HuH-7 (cell line): ENCODE measurements at places on chromosomes 11 and 22.

- DNase-seq, result no peak
Observed at GRCh38 chr11:59841514-59841913, 3.8 kb downstream of the CBLIF start.

GRCh38 chr22:27729246-27729645 is 72.3 kb downstream of the MN1 start:
- no peak for DNase-seq

GRCh38 chr11:17389211-17389956 is 925 bp upstream of the KCNJ11 start:
- DNase-seq, result peak; percentile 78

GRCh38 chr11:19951558-19952115 is 208.6 kb downstream of the DBX1 start:
- peak; percentile 33 for DNase-seq

- DNase-seq, result no peak
Observed at GRCh38 chr11:128336203-128336602, 251.2 kb downstream of the ETS1 start.

GRCh38 chr22:50719814-50720300 is 18.1 kb upstream of the ACR start:
- no peak for DNase-seq

GRCh38 chr22:26535603-26535908 is 23.3 kb upstream of the TFIP11 start:
- DNase-seq, result no peak

GRCh38 chr11:107482234-107482633 is 24.6 kb upstream of the CWF19L2 start:
- no peak for DNase-seq

GRCh38 chr22:35575116-35575748 is 34.6 kb downstream of the RASD2 start:
- DNase-seq, result no peak

DNA sequence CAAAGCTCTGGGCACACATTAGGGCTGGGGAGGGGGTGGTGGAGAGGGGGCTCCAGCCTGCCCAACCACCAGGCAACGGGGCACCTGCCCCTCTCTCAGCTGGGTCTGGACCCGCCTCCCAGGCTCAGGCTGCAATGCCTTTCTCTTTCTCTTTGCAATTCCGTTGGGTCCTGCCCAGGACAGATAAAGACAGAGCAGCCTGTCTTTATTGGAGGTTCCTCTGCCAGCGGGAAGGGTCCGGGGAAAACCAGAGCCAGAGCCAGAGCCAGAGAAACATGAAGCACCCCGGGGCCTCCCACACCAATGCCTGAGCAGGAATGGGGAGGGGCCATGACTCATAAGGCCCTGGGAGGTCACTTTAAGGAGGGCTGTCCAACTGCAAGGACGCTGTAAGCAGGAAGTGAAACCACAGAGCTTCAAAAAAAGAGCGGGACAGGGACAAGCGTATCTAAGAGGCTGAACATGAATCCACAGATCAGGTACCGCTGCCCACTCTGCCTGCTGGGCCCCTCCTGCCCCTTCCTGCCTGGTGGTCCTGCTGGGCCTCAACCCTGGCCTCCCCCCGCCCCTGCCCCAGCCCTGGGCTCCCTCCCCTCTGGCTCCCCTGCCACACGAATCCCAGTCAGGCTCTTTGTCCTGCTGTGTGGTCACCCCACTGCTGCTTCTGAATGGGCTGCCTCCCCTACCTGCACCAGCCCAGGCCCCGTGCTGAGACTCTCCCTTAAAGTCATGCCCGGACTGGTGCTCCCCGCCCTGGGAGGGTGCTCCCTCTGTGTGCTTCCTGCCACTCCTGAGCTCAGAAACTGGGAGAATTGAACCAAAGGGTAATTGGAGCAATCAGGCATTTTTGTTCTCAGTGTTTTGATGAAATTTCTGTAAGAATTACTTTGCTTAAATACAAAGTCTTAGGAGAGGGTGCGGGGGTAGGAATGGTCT is at the start of gene APOBEC3B:
APOBEC3B (plus strand) TSS at position 356 of the 936 bp plus-strand sequence; CDS start at position 463, 107 bp downstream.
- no peak for DNase-seq

DNA sequence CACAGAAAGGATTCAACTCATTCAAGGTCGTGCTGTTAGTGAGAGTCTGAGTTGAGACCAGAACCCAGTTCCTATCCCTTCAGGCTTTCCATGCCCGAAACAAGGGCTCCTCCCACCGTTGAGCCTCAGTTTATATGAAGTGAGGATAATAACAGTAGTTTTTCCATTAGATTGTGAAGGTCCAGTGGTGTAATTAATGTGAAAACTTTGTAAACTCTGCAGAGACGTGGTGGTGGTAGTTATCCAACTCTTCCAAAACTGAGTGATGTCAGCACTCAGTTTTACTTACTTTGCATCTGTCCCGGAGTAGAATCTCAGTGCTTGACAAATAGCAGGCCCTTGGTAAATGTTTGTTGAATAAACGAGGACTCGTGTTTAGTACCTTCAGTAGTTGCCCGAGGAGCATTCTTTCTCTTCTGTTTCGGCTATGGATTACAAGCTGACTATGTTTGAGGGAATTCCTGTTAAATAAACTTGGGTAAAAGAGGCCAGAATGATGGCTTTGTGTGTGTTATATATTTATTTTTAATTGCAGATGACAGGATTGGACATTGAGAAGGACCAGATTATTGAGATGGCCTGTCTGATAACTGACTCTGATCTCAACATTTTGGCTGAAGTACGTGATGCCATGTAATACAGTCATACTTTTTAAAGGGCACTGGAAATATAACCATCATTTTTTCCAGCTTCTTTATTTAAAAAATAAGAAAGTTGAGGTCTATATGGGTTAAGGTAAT is 1.0 kb downstream of the REXO2 start:
- peak; percentile 9 for DNase-seq

DNA sequence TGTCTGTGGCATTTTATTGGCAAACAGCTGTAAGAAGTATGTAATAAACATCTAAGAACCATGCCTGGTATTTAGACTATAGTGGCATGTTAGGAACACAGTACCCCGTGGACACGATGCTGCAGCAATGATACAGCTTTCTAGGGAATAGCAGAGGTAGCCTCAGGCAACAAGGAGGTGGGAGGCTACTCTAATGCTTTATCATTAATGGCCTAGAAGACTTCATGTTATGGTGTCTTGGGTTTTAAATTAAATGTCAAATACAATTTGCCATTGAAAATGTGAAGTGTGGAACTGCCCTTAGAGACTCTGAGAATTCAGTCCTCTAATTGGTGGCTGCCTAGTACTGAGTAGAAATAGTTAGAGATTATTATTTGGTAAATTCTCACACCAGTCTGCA is 516.9 kb downstream of the CNTN5 start:
- no peak for DNase-seq

DNA sequence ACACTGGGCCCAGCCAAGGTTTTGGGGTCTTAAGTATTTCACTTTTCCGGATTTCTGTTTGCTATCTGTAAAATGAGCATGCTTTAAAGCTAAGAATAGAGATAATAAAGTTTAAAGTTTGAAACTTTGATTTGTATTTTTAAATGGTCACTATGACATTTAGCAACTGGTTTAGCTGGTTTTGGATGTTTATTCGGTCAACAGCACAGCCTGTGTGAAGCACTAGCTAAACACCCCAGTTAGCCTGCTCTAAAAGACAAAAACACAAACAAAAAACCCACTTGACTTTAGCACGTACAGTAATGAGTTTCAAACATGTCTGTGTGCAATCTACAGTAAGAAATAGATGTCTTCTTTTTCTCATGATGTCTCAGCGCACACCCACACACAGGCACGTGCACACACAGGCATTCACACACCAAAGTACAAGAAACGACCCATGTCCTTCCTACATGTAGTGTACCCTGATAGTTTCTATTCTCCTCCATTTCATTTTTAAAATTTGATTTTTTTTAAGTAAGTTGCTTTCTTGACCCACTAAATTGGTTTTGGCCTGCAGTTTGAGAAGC is 29.4 kb downstream of the SLC1A2 start:
- DNase-seq, result no peak

DNA sequence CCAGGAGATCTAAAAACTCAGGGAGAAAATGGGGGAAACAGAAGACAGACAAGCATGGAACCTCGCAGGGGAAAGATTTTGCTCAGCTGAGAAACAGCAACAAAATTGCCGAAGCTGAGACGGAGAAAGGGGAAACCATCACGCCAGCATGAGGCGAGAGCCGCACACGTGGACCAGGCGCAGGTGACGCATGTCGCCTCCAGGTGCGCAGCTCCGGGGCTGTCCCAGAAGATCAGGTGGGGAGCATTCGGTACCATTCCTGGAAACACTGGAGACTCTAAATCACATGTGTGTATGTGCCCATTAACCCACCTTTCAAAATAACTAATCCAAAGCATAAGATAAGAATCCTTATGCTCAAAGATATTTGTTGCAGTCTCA is 121.7 kb downstream of the BRD1 start:
- DNase-seq, result no peak

DNA sequence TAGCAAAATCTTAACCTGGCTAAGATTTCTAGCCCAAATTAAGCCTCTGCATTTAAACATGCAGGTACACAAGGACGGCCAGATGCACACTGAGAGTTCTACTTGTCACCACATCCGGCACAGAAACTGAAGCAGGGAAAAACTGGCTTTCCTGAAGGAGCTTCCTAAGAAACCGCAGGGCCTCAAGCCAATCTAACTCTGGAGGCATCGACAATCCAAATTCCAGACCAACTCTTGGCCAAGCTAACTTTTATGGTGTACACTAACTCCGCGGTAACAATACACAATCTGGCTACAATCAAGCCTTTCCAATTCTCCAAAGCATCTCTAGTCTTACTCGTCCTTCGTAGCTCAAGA is 1.2 kb downstream of the MSANTD2 start:
- DNase-seq, result no peak

DNA sequence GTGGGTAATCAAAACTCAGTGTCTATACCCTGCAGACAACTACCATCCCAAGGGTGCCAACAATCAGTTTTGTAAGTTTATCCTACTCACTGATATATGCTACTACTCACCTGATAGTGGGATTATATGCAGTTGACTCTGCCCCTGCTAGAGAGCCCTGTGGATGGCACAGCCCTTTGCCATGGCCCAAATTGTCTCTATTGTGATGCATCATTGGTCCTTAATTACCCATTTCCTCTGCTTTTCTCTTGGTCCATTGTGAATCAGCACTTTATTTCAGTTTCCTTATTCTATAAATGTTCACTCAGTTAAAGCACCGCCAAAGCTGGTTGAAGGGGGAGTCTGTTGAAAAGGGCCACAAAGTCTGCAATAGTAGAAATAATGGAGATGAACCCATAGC is 42.3 kb downstream of the PLAAT5 start:
- no peak for DNase-seq

GRCh38 chr11:34358258-34358727 is 483 bp upstream of the ABTB2 start:
- DNase-seq, result peak; percentile 70

- no peak for DNase-seq
Observed at GRCh38 chr11:123325533-123325932, 104.5 kb upstream of the GRAMD1B start.

DNA sequence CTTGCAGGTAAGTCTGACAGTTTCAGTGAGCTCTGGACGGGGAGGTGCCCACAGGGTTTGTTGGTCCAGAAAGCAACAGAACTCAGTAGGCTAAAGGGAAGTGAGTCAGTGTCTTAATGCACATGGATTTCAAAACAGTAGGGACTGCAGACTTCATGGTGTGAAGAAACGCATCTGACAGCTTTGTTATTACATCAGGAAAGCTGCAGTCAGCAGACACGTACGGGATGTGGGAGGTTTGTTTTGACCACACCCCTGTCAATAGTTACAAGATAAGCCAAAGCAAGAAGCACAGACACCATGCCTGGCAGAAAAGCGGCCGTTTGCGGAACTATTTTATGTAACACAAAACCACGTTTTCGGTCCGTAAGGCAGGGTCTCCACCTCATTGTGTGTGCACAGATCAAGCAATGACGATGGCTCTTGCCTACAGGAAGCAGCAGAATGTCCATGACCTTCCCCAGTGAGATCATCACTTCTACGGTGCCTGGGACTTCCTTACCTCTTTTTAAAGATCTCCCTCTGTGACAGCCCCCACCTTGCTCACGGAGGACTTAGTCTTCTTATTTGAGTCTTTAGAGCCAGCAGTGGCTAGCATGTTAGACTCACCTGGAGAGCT is 58.2 kb upstream of the FTH1 start:
- DNase-seq, result peak; percentile 84

GRCh38 chr11:134668076-134668475 is 256.0 kb upstream of the B3GAT1 start:
- no peak for DNase-seq

GRCh38 chr11:69841859-69842698 is 22.9 kb upstream of the FGF3 start:
- DNase-seq, result peak; percentile 78

DNA sequence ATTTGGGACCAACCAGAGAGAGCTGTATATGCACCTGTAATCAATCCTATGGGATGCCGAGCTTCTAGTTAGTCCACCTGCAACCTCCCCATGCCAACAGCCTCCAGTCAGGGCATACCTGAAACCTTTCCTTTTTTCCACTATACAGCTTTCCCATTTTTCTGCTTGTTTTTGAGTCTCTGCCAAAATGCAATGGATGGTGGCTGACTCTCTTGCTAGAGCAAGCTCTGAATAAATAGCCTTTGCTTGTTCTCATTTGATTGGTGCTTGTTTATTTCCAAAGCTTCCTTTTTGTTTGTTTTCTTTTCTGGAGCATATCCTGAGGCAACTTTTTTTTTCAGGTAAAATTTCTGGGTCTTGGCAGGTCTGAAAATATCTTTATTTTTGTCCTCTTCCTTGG is 58.0 kb upstream of the PLET1 start:
- DNase-seq, result no peak

GRCh38 chr11:120651836-120652235 is 140.3 kb downstream of the GRIK4 start:
- no peak for DNase-seq

GRCh38 chr11:68403424-68403823 is 57.1 kb upstream of the PPP6R3 start:
- DNase-seq, result no peak

- DNase-seq, result peak; percentile 65
Observed at GRCh38 chr11:71372693-71373657, 75.2 kb downstream of the DHCR7 start.

GRCh38 chr22:46774253-46774979 is 12.0 kb downstream of the TBC1D22A start:
- DNase-seq, result no peak

GRCh38 chr11:37598381-37598780 is 1000.3 kb upstream of the RAG2 start:
- DNase-seq, result no peak

DNA sequence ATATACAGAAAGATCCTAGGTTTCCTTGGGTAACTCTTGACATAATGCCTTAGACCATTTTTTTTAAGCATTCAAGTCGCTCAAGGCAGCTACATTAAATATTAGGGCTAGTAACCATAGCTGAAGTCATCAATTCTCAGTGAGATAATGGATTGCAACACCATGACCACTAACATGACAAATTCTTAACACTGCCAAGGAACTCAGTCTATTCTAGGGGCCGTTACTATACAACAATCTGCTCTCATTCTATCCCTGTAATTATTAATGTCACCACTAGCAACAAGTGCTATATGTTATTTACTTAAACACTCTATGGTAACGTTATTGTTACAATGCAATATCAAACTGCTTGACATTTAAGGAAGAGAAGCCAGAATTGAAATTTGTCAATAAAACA is 3.2 kb upstream of the STK33 start:
- no peak for DNase-seq
